ENCODE measurements at places on chromosomes 3 and 15.

GRCh38 chr15:77623755-77624524, 8.8 kb downstream of the LINGO1 start:
- no peak for DNase-seq

- no peak for DNase-seq
Observed at GRCh38 chr15:60272623-60273022, 125.2 kb downstream of the ANXA2 start.

- peak; percentile 77 for DNase-seq
Observed at GRCh38 chr3:128845778-128846485, 33.5 kb upstream of the ACAD9 start.

DNA sequence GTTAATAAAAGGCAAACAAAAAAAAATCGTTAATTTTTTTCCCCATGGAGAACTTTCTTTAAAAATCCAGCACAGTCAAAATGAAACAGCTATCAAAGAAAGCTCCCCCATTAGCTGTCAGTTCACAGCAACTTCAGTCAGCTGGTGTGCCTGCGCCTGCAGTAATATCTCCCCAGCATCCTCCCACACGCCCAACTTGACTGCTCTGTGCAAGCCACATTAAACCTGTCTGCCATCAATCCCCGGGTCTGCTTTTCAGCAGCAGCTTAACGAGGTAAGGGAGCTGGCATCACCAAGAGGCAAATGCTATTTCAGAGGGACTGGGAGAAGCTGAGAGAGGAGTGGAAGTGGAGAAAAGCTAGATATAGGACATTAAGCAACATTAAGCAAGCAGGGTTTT, 337.5 kb downstream of the GAP43 start:
- DNase-seq: no peak

- DNase-seq: no peak
Observed at GRCh38 chr3:154536751-154537150, 106.8 kb upstream of the GPR149 start.

DNA sequence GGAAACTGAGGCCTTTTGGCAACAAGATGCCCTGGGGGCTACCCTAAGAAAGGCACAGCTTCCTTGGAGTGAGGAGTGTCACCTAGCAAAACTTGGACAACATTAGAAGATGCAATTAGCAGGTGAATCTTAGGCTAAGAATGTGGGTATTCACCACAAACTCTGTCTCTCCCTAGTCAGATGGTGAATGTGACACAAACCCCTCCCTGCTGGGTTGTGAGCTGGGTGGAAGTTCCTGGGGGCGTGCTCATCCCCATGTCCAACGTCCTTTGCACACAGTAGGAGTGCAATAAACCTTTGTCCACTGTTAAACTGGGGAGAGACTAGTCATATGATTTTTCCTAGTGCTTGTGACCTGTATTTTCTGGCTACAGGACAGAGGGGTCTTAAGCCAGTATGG, 67.1 kb upstream of the SH3GL3 start:
- no peak for DNase-seq

DNA sequence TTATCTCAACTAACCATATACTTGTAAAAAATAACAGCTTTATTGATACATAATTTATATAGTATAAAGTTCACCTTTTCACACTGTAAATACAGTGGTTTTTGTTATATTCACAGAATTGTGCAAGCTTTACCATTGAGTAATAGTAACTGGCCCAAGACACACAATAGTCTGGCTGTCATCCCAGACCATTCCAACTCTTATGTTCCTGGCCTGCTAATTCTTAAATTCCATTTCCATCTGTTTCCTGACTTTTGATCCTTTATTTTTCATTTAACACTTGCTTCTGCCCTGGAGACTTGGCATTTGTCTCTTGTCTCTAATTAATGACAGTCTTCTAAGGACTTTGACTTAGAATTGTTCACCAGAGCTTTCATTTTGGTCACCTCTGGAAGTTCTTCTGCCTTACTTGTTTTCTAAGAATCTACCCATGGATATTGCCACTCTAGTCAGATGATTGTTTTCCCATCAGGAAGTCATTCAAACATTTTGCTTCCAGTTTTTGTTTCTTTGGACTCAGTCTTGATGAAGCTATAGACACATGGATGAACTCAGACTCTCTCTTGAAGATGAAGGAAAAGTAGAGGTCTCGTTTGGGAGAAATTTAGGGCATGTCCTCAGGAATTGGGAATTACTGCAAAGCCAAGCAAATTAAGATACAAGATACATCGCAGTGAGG, 27.2 kb upstream of the PLSCR4 start:
- DNase-seq: no peak

DNA sequence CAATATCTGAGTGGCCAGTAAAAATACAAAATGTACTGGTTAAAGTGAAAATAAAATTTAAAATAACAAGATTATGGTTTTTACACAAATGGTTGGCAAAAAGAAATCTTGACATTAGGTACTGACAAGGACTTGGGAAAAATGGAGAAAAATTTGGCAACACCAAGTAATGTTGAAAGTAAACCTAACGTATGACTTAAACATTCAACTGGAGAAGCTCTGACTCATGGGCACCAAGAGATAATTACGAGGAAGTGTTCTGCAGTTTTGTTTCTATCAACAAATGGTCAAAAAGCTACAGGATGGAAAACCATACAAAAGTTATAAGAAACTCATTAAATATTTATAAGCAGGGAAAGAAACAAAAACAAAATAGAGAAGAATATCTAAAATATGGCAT, 177.7 kb downstream of the ZNF385D start:
- DNase-seq: no peak

- DNase-seq: no peak
Observed at GRCh38 chr3:13317596-13318320, 102.4 kb downstream of the NUP210 start.

DNA sequence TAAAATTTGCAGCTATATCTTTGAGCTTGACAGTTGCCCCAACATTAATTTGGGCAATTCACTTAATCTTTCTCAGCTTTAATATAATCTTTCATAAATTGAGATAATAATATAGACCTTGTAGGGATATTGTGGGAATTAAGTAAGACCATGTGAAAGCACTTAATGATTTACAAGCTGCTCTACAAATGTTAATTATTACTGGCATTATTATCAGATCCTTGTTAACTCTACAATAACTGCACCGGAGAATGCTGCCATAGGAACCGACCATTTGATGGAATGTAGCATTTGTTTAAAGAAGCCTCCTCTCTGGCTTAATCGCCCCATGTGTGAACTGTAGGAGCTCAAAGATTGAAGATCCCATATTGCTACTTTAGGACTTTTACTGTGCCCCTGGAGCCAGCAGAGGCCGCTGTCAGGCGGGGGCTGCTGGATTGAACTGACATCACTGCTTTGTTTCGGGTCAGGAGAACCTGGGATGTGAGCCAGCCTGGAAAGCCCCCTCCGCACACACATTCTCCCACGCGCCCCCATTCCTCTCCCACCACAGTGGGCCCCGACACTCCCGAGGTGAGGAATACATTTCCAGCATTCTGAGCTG, 154.2 kb upstream of the TNIK start:
- DNase-seq: no peak

GRCh38 chr15:57355259-57355658, 21.0 kb upstream of the CGNL1 start:
- no peak for DNase-seq

DNA sequence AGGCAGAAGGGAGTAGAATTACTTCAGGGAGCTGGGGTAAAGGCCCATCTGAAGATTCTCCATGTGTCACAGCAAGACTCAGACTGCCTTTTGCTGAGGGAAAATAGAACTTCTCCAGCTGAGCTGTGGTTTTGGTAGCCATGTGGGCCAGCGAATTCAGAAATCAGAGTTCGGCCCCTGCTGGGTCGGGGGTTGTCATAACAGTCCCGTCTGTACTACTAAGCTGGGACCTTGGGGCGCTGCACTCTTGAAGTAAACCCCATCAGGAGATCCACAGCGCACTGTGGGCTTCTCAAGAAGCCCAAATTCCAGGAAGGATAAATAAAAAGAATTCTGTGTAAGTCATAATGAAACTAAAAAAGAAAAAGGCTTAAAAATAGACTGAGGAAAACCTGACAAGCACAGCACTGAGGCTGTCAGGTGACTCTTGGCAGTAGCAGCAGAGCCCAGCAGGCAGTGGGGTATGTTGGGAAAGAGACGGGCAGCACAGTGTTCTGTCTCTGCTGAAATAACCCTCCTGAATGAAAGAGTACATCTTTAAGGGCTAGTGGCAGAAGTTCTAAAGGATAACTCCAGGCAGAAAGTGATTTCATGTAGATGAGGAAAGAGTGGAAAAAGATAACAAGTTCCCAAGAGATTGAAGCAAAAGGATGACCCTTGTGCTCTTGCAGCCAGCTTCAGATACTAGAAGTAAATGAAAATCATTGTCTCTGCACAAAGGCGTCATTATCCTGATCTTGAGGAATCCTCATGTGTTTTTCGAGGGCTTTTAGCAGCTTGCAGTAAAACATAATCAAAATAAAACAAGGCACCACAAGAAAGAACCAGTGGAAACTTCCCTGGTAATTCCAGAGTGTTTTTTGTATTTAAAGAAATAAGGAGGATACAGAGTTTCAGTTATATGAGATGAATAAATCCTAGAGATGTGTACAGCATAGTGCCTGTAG, 74.5 kb downstream of the RAB7A start:
- no peak for DNase-seq

DNA sequence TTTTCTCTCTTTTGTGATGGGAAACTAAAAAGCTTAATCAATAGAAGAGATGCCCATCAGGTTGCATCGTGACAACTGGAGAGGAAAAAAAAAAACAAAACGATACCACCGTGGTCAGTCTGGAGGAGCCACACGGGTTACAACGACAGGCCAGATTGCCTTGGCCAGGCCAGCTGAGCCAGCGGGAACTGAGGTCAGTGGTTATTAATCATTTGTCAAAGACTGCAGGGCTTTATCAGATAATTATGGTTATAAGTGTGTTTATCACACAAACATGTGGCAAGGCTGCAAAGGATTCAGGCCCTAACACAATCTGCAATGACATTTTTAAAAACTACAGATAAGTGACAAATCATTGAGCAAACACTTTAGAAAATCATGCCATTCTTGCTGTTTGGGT, 135.0 kb upstream of the FAM3D start:
- no peak for DNase-seq

DNA sequence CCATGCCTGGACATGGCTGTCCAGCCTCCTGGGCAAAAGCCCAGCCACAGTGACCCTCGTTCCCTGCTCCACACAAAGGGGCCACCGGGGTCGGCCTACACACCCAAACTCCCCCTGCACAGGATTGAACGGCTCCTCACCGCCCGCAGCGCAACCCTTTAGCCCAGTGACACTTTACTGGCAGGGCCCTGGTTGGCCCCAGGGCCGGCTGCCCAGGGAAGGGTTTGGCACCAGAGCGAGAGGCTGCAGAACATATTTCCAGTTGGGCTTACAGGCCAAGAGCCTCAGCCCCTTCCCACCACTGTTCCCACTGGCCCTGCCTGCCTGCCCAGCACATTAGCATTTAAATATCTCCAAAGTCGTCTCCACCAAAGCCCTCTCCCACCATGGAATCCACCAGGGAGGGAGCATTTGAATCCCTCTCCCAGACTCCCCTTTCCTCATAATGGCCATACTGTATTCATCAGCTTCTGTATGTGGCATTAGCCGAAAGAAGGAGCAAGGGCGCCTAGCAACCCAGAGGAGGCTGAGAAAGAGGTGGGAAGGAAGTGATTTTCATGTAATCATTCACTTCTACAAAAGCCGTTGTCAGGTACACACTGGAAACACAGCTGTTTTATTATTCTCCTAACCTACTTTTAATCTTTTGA, 85.4 kb downstream of the SLC6A11 start:
- no peak for DNase-seq

GRCh38 chr3:137032465-137033120, 74.8 kb downstream of the IL20RB start:
- DNase-seq: peak; percentile 73

DNA sequence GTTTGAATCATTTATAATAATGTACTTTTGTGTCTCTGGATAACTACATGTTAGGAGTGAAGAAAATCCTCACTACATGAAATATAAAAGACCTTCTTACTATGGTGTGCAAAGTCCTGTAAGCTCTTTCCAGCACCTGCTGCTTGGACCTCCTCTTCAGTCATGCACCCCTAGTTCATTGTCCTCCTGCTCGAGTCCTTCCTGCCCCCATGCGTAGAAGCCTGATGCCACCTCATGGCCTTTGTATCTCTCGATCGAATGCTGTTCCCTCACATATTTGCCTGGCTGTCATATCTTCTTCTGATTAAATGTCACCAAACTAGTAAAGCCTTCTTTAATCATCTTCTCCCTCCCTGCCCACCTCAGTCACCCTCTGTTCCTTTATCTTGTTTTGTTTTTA, 49.9 kb upstream of the SUCLG2 start:
- DNase-seq: peak; percentile 1

- no peak for DNase-seq
Observed at GRCh38 chr15:100930306-100930848, 11.2 kb downstream of the LRRK1 start.

- DNase-seq: no peak
Observed at GRCh38 chr3:126358038-126358815, 1.0 kb upstream of the KLF15 start.

GRCh38 chr3:100634493-100635272, 25.3 kb downstream of the ADGRG7 start:
- DNase-seq: no peak

- DNase-seq: no peak
Observed at GRCh38 chr3:46926039-46926438, 48.5 kb downstream of the PTH1R start.

- DNase-seq: no peak
Observed at GRCh38 chr3:166993015-166993630, 387.0 kb downstream of the ZBBX start.

DNA sequence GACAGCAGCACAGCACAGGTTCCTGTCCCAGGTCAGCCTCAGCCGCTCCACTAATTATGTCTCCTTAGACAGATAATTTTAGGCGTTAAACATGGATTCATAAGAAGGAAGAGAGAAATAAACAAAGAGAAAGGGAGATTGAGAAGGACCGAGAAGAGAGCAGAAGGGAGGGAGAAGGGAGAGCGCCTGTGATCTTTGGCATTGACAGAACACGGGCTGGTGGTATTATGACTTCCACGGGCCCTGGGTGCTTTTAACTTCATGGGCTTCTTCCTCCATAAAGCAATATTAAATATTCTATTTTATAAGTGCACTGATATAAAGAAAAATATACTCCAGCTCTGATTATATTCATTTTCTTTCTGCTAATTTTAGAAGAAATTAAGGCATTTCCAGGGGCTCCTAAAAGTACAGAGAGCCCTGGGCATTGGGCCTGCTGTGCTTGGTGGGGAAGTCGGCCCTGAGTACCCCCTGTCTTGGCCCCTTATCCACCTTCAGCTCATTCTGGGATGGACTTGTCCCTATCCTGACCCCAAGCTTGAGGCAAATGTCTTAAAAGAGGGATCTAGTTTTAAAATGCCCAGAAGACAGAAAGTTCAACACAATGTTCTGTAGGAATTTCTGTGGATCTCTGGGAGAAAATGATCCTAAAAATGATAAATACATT, 135.3 kb downstream of the MEX3B start:
- DNase-seq: no peak

DNA sequence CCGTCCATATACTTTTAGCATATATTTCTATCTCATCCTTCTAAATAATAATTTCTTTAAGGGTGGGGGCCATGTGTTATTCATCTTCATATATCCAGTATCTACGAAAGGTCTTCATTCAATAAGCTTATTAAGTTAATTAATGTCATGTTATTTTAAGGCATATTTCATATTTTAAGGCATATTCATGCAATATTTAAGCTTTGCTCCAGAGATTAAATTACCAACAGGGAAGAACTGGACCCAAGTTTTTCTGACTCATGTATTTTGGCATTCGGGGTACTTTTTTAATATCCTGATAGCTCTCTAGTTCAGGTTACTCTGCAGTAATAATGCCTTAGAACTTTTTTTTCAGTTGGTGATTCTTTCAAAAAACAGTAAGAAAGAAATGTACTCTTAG, 27.4 kb downstream of the PHC3 start:
- no peak for DNase-seq

Data from CD4-positive, alpha-beta T cell (primary cell).